ENCODE measurements at places on chromosomes 1 and 21.

DNA sequence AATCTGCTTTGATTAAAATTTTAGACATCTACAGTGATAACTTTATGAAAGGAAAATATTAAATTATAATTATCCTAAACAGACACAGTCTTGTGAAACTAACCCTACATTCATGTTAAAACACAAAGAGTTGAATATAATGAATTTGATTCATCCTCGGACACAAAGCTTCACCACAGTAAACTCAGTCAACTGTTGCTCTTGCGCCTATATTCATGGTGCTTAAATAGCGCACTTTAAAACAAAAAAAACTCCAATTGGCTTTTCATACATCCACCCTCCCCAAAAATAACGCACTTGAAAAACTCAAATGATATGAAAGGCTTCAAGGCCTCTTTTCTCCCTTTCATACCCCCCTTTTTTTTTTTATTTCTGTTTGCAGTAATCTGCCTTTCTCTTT is 260.3 kb downstream of the FAF1 start:
- DNase-seq = no peak

- DNase-seq = no peak
Observed at GRCh38 chr1:94317790-94318188, 80.4 kb upstream of the ARHGAP29 start.

DNA sequence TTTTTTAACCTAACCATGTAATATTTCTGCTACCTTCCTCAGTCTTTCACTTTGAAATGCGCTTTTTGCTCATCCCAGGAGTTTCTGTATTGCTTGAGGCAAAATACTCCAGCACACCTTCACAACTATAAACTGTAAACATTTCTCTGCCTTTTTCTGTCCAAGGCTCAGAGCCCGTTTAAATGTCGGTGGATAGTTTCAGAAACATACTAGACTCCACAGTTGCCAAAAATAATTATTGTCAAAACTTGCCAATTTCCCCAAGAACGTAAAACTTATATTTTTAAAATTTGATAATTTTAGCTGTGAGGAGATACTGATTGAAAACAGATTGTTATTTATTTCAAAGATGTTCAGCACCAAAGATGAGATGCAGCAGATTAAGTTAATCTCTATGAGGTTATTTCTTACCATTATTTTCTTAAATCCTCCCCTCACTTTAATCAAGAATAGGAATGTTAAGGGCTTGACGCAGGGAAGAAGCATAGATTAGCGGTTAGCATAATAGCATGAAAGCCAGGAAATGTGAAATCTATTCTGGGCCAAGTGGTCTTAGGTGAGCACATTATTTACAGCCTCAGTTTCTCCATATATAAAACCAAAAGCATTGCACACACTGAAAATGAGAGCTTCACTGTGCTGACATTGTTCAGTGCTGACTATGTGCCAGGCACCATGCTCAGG is 91.5 kb upstream of the ESRRG start:
- DNase-seq = no peak

GRCh38 chr21:20944139-20944538 is 54.1 kb upstream of the NCAM2 start:
- no peak for DNase-seq

DNA sequence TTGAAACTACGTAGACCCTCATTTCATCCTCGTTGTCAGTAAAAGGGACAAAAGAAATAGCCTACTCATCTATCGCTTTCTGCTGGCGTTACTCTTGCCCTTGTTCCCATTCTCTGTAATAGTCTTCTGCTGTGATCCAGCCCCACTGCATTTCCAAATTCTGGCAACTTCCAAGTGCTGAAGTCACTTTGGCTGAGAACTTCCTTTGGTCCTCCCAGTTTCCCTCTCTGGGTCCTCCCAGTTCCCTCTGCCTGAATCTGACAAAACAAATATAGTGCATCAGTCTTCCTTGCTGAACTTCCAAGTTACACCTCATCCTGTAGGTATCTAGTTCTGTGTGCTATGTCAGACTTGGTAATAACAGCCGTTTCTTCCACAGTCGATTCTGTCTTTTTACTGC is 47.0 kb upstream of the PLA2G4A start:
- DNase-seq = no peak

- no peak for DNase-seq
Observed at GRCh38 chr1:204072931-204073836, at the start of gene SOX13. TSS of gene SOX13 (plus strand) at chr1:204073115. CDS start at chr1:204112916, 39,801 bp downstream.

DNA sequence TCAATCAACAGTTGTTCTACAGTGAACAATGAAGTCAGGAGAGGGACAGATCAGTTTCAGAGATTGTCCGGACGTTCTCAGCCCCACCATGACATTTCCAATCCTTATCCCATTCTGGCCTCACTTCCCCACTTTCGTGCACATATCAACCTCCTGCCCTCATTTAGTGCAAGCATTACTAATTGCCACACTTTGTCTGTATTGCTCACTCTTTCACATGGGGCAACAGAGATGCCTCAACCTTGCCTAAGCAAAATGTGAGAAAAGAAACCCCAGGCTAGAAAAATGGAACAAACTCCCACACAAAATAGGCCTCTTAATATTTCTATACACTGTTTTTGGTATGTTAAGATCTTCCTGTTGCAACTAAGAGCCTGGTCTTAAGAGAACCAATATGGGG is 8.9 kb upstream of the RGS1 start:
- no peak for DNase-seq

GRCh38 chr1:151991663-151992302 is 1.9 kb downstream of the S100A10 start:
- DNase-seq = no peak

- DNase-seq = no peak
Observed at GRCh38 chr21:44528634-44528995, 11.4 kb downstream of the KRTAP10-1 start.

GRCh38 chr1:51303751-51304251 is 26.6 kb downstream of the TTC39A start:
- peak; percentile 13 for DNase-seq

DNA sequence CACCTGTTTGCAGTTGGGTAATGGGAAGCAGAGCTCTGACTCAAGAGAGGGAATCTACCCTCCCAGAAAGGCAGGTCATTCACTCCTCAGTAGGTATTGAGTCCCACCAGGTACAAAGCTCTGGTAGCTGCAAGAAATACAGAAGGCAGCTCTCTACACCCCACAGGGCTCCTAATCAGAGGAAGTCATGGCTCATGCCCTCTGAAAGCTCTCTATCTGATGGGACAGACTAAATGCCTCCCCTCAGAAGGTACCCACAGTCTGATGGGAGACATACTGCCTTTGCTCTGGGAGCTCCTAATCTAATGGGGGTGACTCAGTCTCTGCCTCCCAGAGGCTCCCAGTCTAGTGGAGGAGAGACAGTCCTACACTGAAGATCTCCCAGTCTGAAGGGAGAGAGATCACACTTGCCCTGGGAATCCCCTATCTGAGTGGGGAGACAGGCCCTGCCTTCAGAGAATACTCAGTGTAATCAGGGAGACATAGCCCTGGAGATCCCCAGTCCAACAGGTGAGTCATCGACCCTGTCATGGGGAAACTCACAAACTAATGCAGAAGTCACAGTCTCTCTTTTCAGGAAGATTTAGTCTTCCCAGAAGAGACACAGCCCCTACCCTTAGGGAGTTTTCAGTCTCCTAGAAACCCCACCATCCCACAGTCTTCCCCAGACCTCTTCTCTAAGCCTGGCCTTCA is 23.7 kb downstream of the CAMK1G start:
- DNase-seq = no peak

DNA sequence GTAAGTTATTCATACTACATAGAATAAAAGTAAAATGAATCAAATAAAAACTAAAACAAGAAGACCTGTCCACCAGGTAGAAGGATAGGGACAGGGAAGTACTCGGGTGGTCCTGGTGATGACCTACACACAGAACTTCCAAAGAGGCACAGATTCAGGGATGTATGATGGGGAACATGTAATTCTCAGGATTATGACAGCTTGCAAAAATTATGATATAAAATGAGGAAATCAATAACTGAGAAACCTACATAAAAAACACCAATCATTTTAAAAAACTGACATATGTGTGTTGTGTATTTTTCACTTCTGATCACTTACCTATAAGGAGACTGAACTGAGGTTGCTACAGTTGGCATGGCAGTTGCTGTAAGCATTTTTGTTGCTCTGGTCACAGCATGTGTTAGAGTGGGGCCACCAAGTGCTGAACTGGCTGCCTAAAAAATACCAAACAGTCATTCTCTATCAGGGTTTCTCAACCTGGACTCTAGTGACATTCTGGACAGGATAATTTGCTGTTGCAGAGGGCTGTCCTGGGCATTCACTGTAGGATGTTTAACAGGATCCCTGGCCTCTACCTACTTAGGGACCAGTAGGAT is 73.8 kb downstream of the USP24 start:
- DNase-seq = no peak

- DNase-seq = no peak
Observed at GRCh38 chr1:151718011-151718431, 1.4 kb upstream of the CELF3 start.

DNA sequence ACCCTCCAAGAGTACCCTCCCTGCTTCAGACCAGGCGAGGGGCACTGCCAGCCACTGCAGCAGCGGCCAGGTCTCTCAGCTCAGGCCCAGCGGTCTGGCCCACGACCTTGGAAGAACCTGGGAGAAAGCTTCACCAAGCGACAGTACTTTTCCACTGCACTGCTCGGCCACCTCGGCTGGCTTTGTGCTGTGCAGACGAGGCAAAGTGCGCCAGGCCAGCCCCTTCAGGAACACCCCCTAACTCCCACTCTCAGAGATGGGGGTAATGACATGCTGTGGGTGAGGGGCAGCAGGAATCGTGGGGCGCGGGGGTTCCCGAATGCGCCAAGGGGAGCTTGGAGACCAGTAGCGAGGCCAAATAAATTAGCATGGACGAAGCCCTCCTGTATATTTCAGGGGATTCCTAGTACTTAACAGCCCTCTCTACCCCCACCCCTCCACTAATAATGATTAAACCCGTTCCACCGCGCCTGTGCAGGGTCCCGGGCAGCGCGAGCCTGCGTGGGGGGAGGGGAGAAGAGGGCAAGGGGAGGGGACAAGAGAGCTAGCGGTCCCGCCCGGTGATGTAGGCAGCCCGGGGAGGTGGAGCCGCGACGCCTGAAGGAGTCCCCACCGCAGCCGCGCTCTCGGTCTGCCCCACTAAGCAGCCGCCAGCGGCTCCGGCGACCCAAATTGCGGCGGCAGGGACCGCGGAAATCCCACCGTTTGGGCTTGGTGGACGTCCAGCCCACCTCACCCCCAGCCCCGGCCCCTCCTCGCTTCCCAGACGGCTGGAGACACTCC is at the start of gene FAM43B:
Gene FAM43B (plus strand): TSS at position 629 of the 783 bp plus-strand sequence. CDS start 401 bp downstream, outside the sequence.
- no peak for DNase-seq

All from stimulated activated CD4-positive, alpha-beta T cell treated with anti-CD3 and anti-CD28 coated beads, Interleukin-4, amount 100 ng/mL, for 48 hours (primary cell).